Mucosa of descending colon (tissue), 3 donors: ENCODE measurements at places on chromosomes 1 and 21. TPM values are rescaled to one million over a fixed set of nuclear protein-coding genes. Genes with fewer than 3 reads are reported as not detected.
A peak's percentile ranks its signal among the peaks of the same experiment; 100 is the strongest.

DCDC2B gene
- total RNA-seq = not detected

DNA sequence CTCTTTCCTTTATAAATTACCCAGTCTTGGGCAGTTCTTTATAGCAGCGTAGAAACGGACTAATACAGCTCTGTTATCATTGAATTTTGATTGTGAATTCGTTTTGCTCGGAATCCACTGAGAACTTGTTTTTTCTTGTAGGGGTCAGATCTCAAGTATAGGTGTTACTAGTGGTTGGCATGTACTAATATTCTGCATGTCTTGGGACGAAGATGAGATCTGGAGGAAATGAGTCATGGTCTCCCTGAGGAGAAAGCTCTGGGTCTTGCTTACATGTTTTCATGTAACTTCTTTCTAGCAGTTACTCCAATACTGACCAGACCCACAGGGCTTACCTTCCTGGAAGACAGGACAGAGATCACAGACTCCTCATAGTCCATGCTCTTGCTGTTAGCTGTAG lies 30.3 kb downstream of the ZSCAN20 start:
- no peak for DNase-seq

- no peak for DNase-seq
Observed at GRCh38 chr1:175178056-175178455, 14.5 kb downstream of the KIAA0040 start.

GPR25 gene
- total RNA-seq = not detected

DNA sequence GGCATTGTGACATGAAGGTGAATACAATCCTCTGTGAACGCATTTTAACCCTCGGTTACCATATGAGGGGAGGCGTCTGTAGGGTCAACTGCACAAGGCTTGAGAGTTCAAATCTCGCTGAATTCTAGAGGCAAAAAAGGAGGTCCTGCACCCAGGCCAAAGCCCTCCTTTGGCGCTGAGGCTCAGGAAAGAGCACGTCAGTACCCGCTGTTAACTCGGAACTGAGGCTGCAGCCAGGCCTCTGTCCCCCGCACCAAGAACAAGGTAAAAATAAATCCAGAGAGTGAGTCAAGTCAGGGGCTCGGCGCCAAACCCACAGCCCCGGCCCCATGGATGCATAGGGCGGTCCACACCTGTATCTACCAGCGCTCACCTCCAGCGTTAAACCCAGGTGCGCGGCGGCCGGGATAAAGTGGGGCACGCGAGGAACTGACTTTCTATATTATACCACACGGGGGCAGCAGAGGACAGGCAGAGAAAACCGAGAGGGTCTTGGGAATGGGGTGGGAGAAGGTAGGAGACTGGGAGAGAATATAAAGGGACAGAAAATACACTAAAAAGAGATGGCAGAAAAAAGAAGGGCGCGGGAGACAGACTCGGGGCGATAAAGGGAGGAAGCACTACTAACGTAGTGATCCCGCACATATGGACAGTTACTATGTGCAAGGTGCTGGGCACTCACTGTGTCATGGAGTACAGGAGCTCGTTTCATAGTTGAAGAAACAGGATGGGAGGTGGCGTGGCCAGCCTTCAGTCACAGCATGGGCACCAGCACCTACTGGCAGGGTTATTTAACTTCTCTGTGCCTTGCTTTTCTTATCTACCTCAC lies 54.9 kb downstream of the DMRTA2 start:
- peak; percentile 54 for DNase-seq

IGSF9 gene
- 25.9 TPM for total RNA-seq

- no peak for DNase-seq
Observed at GRCh38 chr1:167767761-167768160, 46.0 kb downstream of the MPZL1 start.

DNA sequence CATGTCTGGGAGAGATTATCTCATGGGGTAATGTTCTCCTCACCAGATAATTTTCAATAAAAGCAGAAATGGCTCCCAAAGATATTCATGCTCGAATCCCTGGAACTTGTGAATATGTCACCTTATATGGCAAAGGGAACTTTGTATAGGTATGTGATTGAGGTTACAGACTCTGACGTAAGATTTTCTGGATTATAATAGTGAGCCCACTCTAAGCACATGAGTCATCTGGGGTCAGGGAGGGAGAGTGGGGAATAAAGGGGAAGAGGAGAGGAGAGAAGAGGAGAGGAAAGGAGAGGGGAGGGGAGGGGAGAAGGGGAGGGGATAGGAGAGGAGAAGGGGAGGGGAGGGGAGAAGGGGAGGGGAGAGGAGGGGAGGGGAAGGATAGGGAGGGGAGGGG lies 1193.9 kb downstream of the PLA2G4A start:
- DNase-seq = no peak
